Neuronal stem cell (in vitro differentiated cells): ENCODE measurements at places on chromosomes 7 and 10.
A peak's percentile ranks its signal among the peaks of the same experiment; 100 is the strongest.

- H3K4me1 ChIP-seq = peaks cover 7% of the 10 kb centered on the region
- H3K27ac ChIP-seq = no peak overlapping the region
- peaks cover 2% of the 10 kb centered on the region for H3K36me3 ChIP-seq
- peak overlapping the region; percentile 82 for H3K4me3 ChIP-seq
Observed at GRCh38 chr7:66921396-66921917, 432 bp downstream of the TMEM248 start.

GRCh38 chr7:91953618-91954017, 13.0 kb downstream of the AKAP9 start:
- H3K4me1 ChIP-seq = no peaks in the 10 kb centered on the region
- no peaks in the 10 kb centered on the region for H3K36me3 ChIP-seq
- no peaks in the 10 kb centered on the region for H3K27me3 ChIP-seq
- no peak overlapping the region for H3K27ac ChIP-seq

DNA sequence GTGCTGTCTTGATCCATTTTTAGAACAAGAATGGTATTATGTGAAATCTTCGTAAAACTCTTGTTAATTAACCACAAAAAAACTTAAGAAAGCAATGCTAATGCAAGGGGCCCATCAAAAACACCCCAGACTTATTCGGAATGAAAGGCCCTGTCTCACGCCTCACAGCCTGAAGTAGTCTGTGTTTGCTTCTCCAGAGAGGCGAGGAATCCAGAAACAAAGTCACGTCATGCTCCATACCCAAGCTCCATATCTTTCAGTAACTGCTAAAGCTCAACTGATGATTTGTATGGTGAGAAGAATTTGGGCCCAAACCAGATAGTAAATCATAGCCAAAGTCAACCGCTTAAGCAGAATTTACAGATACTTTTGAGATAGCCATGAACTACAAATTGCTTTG, 155.4 kb downstream of the ATE1 start:
- H3K36me3 ChIP-seq = no peaks in the 10 kb centered on the region
- no peak for DNase-seq
- no peak overlapping the region for H3K27ac ChIP-seq
- H3K4me1 ChIP-seq = peaks cover 2% of the 10 kb centered on the region
- H3K4me3 ChIP-seq = no peak overlapping the region
- H3K27me3 ChIP-seq = no peaks in the 10 kb centered on the region

GRCh38 chr7:18030758-18031157, 3.1 kb upstream of the PRPS1L1 start:
- no peaks in the 10 kb centered on the region for H3K4me1 ChIP-seq
- DNase-seq = no peak
- no peak overlapping the region for H3K4me3 ChIP-seq

DNA sequence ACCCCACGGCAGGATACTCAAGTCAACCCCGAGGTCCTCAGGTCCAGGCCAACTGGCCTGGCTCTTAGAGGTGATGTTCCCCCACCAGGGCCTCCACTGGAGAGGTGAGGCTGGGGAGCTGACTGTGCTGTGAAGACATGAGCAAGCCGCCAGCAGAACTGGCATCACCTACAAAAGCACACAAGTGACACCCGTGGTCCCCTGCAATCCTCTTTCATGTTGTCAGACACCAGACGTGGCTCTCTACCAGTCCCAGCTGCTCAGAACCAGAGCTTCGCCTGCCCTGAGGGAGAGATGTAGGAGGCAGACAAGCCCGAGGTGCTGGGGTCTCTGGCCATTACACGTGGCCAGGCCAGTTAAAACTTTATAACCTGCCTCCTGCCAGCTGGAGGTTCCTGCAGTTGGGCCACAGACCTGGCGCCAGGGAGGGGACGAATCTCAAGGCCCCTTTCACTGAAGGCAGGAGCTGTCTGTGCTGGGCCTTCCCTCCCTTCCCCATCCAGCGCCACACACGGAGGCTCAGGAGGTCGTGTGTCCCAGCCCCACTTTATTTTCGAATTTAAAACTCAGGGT, 2.2 kb downstream of the COMTD1 start:
- peaks cover 53% of the 10 kb centered on the region for H3K36me3 ChIP-seq
- H3K27me3 ChIP-seq = no peaks in the 10 kb centered on the region
- H3K27ac ChIP-seq = peak overlapping the region; percentile 60
- no peak for DNase-seq

DNA sequence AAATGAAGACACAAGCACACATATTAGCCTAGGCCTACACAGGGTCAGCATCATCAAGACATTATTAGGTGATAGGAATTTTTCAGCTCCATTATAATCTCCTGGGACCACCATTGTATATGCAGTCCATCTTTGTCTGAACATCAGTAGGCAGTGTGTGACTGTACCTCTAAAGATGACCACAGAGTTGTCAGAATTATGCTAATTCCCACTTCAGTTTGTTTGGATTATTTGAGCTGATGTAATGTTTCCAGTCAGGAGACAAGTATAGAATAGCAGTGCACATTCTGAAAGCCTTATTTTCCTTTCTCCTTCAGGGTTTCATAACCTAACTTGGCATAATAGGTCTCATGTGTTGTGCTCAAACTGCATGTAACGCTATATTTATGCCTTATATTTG, 306.4 kb downstream of the NXPH1 start:
- no peak for DNase-seq
- no peaks in the 10 kb centered on the region for H3K4me1 ChIP-seq
- H3K36me3 ChIP-seq = no peaks in the 10 kb centered on the region
- H3K27me3 ChIP-seq = no peaks in the 10 kb centered on the region
- no peak overlapping the region for H3K27ac ChIP-seq
- H3K4me3 ChIP-seq = no peak overlapping the region

DNA sequence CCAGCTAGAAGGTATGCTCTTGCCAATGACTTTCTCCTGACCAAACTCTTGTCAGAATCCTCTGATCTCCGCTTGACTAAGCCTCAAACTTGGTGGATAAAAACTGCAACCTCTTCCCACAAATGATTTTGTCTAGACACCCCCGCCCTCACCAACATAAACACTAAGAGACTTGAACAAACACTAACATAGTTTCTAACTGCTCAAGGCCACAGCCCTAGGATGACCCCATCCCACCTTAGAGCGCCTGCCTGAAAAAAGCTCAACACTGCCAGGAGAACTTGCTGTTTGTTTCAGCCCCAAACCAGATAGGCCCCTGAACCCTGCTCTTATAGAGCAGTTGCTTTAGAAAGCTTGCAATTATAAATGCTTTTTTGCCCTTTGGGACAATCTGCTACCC, 71.8 kb downstream of the LRRN3 start:
- DNase-seq = no peak
- H3K4me3 ChIP-seq = no peak overlapping the region
- H3K4me1 ChIP-seq = no peaks in the 10 kb centered on the region

DNA sequence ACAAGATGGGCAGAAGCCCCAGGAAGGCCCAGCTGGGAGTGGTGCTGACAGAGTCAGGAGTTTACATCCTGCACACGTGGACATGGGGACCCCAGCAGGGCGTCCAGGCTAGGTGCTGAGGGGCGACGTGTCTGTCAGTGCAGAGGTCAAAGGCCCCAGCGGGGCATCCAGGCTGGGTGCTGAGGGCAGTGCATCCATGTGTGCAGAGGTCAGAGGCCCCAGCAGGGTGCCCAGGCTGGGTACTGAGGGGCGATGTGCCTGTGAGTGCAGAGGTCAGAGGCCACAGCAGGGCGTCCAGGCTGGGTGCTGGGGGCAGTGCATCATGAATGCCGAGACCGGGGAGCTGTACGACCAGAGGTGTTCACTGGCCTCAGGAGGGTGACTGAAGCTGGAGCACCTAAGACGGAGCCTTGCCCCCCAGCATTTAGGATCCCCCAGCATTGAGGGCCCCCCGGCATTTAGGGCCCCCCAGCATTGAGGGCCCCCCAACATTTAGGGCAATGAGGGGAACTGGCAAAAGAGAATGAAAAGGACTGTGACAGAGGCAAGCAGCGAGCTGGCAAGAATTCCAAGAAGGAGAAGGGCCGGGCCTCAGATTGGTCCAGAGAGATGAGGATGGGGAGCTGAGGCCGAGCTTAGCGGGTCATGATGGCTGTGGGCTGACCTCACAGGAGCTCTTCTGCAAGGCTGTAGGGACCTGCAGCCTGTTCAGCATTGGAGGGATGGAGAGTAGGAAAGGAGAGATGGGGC, 474.9 kb downstream of the PTPRN2 start:
- no peak overlapping the region for H3K27ac ChIP-seq
- no peaks in the 10 kb centered on the region for H3K4me1 ChIP-seq
- no peaks in the 10 kb centered on the region for H3K36me3 ChIP-seq
- no peak overlapping the region for H3K4me3 ChIP-seq
- no peak for DNase-seq

- no peaks in the 10 kb centered on the region for H3K4me1 ChIP-seq
- H3K27me3 ChIP-seq = no peaks in the 10 kb centered on the region
- no peak overlapping the region for H3K27ac ChIP-seq
- no peak for DNase-seq
- H3K4me3 ChIP-seq = no peak overlapping the region
Observed at GRCh38 chr7:15652776-15653290, 33.6 kb downstream of the MEOX2 start.

GRCh38 chr7:47777531-47778152, 170.6 kb downstream of the PKD1L1 start:
- no peak overlapping the region for H3K27ac ChIP-seq
- peak overlapping the region; percentile 66 for H3K4me3 ChIP-seq
- no peaks in the 10 kb centered on the region for H3K27me3 ChIP-seq
- no peaks in the 10 kb centered on the region for H3K36me3 ChIP-seq
- DNase-seq = no peak

- peaks cover 2% of the 10 kb centered on the region for H3K4me1 ChIP-seq
- H3K27me3 ChIP-seq = no peaks in the 10 kb centered on the region
- no peak for DNase-seq
- no peak overlapping the region for H3K4me3 ChIP-seq
Observed at GRCh38 chr10:44934416-44935200, 23.5 kb downstream of the TMEM72 start.

- H3K36me3 ChIP-seq = no peaks in the 10 kb centered on the region
- H3K27ac ChIP-seq = no peak overlapping the region
- H3K4me3 ChIP-seq = no peak overlapping the region
- H3K27me3 ChIP-seq = no peaks in the 10 kb centered on the region
Observed at GRCh38 chr7:12056381-12056780, 154.7 kb upstream of the TMEM106B start.

DNA sequence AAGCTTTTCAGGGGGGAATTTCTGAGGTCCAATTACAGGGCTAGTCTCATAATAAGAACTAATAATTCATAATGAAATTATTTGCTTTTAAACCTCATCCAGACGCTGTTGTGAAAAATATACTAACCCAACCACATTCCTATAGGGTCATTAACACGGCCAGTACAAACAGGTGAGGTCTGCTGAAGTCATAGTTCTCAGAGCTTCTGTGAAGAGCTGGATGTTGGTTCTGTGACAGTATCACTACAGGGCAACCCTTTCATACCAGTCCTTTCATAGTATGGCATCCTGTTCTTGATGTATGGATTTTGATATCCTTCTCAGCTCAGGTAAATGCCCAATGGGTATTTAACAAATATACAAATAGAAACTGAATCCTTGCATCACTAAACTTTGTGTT, 62.3 kb upstream of the FAM133B start:
- H3K4me1 ChIP-seq = no peaks in the 10 kb centered on the region
- H3K36me3 ChIP-seq = no peaks in the 10 kb centered on the region
- no peak overlapping the region for H3K4me3 ChIP-seq
- H3K27me3 ChIP-seq = no peaks in the 10 kb centered on the region
- DNase-seq = no peak
- H3K27ac ChIP-seq = no peak overlapping the region

DNA sequence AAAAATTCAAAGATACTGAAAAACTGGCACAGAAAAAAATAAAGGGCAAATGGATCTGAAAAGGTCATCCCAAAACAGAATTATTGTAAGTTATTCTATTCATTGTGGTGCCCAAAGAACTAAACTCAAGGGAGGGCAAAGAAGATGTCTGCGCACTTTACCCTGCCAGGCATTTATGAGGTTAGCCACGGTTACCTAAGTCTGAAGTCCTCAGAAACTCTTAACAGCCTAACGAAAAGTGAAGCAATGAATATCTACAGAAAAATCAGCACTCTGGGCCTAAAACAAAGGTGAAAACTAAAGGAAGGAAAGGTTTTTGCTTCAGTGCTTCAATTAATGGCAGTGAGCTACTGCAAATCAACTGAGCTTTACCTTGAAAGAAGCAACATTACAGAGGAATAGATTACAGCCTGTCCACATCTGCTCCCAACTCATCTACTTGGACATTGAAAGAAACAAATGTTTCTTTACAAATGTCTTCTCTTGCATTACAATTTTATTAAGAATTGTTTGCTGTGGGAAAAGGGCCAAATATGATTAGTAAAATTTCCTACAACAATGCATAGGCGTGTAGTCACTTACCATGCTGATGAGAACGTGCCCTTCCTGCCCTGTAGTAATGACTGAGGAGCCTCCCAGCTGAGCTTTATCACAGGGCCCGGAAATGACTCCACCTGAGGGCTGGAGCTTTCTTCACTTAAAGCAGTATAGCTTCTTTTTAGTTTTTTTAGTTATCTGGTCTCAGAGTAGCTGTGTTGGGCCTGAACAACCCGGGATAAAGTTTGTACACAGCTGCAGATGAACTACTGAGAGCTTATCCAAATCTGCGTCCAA, at the start of gene TUBAL3:
TUBAL3 (minus strand) TSS at position 621 of the 834 bp plus-strand sequence; CDS start at position 585, 36 bp downstream.
- H3K4me3 ChIP-seq = no peak within 1 kb of the TSS
- no peak within 1 kb of the TSS for H3K27ac ChIP-seq
- DNase-seq = no peak
- H3K36me3 ChIP-seq = no peaks in the 10 kb centered on the region
- H3K4me1 ChIP-seq = no peaks in the 10 kb centered on the region

- peaks cover 28% of the 10 kb centered on the region for H3K4me1 ChIP-seq
- DNase-seq = no peak
Observed at GRCh38 chr10:69869291-69869961, 67.7 kb downstream of the COL13A1 start.

- no peaks in the 10 kb centered on the region for H3K4me1 ChIP-seq
- no peak for DNase-seq
- no peak overlapping the region for H3K27ac ChIP-seq
- H3K4me3 ChIP-seq = no peak overlapping the region
Observed at GRCh38 chr10:99633832-99634231, 13.6 kb upstream of the SLC25A28 start.

DNA sequence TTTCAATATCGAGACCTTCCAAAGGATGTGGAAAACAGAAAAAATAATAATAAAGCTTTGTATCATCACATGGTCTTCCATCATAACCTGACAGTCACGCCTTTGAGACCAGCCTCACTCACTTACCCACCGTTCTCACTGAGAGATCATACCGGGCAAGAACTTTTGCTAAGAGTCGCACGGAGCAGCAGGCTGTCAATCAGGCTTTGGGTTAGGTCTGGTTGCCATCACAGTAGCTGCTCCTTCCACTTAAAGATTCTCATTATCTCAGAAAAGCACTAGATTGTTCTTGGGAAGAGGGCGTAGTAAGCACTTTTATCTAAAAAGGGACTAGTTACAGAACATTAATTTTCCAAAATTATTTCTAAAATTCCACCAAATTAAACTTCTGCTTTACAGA, 2.0 kb downstream of the RELN start:
- H3K36me3 ChIP-seq = no peaks in the 10 kb centered on the region
- no peaks in the 10 kb centered on the region for H3K4me1 ChIP-seq
- DNase-seq = no peak
- H3K4me3 ChIP-seq = no peak overlapping the region
- H3K27ac ChIP-seq = no peak overlapping the region

- DNase-seq = no peak
- H3K4me1 ChIP-seq = no peaks in the 10 kb centered on the region
- no peaks in the 10 kb centered on the region for H3K27me3 ChIP-seq
- no peak overlapping the region for H3K27ac ChIP-seq
- H3K4me3 ChIP-seq = peak overlapping the region; percentile 83
Observed at GRCh38 chr7:73308074-73308664, 457 bp downstream of the NSUN5 start.

GRCh38 chr10:35236739-35237138, 99.6 kb upstream of the CCNY start:
- H3K36me3 ChIP-seq = no peaks in the 10 kb centered on the region
- H3K4me3 ChIP-seq = no peak overlapping the region
- peaks cover 3% of the 10 kb centered on the region for H3K4me1 ChIP-seq
- no peak overlapping the region for H3K27ac ChIP-seq
- DNase-seq = no peak
- H3K27me3 ChIP-seq = no peaks in the 10 kb centered on the region
